ENCODE measurements at places on chromosomes 3 and 15.

- DNase-seq: peak; percentile 66
These were observed 198.7 kb upstream of the CHRNA7 start for GRCh38 chr15:31831596-31831995.

- no peak for DNase-seq
These were observed 38.6 kb upstream of the PLXNA1 start for GRCh38 chr3:126944089-126944965.

- DNase-seq: no peak
These were observed 83.6 kb downstream of the BDH1 start for GRCh38 chr3:197472151-197472550.

- no peak for DNase-seq
These were observed 93.2 kb upstream of the CCDC80 start for GRCh38 chr3:112734171-112734570.

- DNase-seq: no peak
These were observed 126.4 kb upstream of the FAM3D start for GRCh38 chr3:58792921-58793451.

GRCh38 chr15:73695773-73696640 is 11.8 kb downstream of the CD276 start:
- no peak for DNase-seq

All from lower leg skin (tissue), 4 donors.